ENCODE measurements at places on chromosomes 11 and 22. TPM values are rescaled to one million over a fixed set of nuclear protein-coding genes. Genes with fewer than 3 reads are reported as not detected.

DNA sequence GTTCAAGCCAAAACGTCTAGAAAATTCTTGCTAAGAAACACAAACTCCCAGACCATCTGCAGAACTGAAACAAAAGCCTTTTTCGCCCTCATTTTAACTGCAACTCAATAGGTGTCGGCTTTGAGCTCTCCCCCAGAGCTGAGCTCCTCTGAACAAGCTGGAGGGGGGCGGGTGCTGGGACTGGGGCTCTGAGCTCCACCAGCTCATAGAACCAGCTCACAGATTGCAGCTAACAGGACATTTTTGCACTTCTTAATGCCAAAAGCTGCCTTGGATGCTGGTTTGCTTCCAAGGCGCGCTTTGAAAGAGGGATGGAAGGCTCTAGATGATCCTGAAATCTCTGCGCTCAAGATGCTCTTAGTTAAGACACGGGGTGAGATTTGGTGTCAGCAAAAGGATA lies 6.0 kb upstream of the YWHAH start:
- peaks cover 5% of the 10 kb centered on the region for H3K36me3 ChIP-seq
- H3K4me1 ChIP-seq = peaks cover 55% of the 10 kb centered on the region
- no peak for DNase-seq

DNA sequence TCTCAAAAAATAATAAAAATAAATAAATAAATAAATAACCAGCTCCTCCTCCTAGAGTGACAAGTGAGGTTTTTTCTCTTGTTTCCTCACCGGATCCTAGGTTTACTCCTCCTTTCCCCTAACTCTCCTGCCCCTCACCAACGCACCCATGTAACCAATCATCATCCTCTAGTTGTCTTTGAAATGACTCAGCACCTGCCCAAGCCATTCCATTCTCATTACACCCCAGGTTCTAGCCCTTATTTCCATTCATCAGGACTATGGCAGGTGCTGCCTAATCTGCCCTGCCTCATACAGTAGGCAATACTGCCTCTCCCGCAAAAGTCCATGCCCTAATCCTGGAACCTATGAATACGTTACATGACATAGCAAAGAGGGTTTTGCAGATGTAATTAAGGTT lies 60.4 kb downstream of the BUD13 start:
- no peak overlapping the region for H3K4me3 ChIP-seq
- peaks cover 9% of the 10 kb centered on the region for H3K27me3 ChIP-seq
- H3K4me1 ChIP-seq = no peaks in the 10 kb centered on the region
- no peaks in the 10 kb centered on the region for H3K36me3 ChIP-seq
- H3K27ac ChIP-seq = no peak overlapping the region
- no peak for DNase-seq

DNA sequence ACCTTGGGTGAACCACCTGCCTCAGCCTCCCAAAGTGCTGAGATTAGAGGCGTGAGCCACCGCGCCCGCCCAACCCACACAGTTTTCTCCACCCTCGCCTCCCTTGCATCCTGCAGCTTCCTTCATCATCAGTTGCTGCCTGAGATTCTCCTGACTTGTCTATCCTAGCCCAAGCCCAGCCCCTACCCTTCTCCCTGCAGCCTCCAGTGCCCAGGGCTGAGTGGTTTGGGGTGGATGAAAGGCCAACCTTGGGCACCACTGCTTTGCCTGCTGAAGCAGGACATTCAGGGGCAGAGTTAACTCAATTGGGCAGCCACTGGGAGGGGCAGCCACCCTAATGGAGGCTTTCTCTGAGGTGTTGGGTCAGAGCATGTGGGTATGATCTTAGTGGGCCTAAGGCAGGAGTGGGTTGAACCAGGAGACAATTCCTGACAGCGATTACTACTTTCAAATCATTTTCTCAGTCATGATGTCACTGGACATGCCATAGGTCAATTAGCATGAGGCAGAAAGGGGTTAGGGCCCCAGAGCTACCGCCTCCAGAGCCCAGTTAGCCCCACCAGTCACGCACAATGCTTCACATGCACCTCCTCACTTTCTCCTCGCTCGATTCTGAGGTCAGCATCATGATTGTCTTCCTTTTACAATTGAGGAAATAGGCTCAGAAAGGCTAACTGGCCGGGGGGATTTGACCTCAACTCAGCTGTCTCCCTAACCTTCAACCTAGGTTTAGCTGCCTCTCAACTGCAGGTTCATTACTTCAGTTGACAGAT lies 1.0 kb upstream of the FKBP2 start:
- peaks cover 11% of the 10 kb centered on the region for H3K4me1 ChIP-seq
- peak overlapping the region; percentile 90 for H3K27ac ChIP-seq
- peak overlapping the region; percentile 90 for H3K4me3 ChIP-seq
- H3K36me3 ChIP-seq = peaks cover 11% of the 10 kb centered on the region
- no peak for DNase-seq
- H3K27me3 ChIP-seq = peaks cover 25% of the 10 kb centered on the region

DNA sequence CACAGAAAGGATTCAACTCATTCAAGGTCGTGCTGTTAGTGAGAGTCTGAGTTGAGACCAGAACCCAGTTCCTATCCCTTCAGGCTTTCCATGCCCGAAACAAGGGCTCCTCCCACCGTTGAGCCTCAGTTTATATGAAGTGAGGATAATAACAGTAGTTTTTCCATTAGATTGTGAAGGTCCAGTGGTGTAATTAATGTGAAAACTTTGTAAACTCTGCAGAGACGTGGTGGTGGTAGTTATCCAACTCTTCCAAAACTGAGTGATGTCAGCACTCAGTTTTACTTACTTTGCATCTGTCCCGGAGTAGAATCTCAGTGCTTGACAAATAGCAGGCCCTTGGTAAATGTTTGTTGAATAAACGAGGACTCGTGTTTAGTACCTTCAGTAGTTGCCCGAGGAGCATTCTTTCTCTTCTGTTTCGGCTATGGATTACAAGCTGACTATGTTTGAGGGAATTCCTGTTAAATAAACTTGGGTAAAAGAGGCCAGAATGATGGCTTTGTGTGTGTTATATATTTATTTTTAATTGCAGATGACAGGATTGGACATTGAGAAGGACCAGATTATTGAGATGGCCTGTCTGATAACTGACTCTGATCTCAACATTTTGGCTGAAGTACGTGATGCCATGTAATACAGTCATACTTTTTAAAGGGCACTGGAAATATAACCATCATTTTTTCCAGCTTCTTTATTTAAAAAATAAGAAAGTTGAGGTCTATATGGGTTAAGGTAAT lies 1.0 kb downstream of the REXO2 start:
- no peak for DNase-seq

- H3K27ac ChIP-seq = no peak overlapping the region
- no peak for DNase-seq
- H3K4me1 ChIP-seq = no peaks in the 10 kb centered on the region
- H3K4me3 ChIP-seq = no peak overlapping the region
These were observed 3.5 kb upstream of the OR5AN1 start for GRCh38 chr11:59355226-59355625.

- peaks cover 4% of the 10 kb centered on the region for H3K36me3 ChIP-seq
- DNase-seq = no peak
- peaks cover 4% of the 10 kb centered on the region for H3K27me3 ChIP-seq
- no peak overlapping the region for H3K27ac ChIP-seq
- no peak overlapping the region for H3K4me3 ChIP-seq
These were observed 96.2 kb downstream of the RDX start for GRCh38 chr11:110200241-110200640.

DNA sequence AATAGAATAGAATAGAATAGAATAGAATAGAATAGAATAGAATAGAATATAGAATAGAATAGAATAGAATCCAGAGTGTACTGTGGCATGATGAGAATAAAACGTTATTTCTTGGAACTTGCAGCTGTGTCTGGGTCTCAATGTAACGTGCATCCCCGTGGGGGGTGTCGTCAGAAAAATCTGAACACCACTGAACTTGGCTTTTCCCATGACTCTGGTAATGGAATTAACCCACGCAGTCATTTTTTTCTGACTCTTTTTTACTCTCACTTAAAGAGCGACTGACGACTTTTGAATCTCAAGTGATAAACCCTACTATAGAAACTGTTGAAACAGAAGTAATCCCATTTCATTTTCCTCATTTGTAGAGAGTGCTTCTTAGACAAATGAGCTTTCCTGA lies 92.4 kb upstream of the BID start:
- no peak for DNase-seq
- peaks cover 46% of the 10 kb centered on the region for H3K36me3 ChIP-seq
- H3K27ac ChIP-seq = no peak overlapping the region
- no peak overlapping the region for H3K4me3 ChIP-seq
- no peaks in the 10 kb centered on the region for H3K4me1 ChIP-seq

- H3K36me3 ChIP-seq = no peaks in the 10 kb centered on the region
- DNase-seq = peak; percentile 43
- H3K4me3 ChIP-seq = no peak overlapping the region
- no peaks in the 10 kb centered on the region for H3K27me3 ChIP-seq
These were observed 15.0 kb upstream of the CYB5R2 start for GRCh38 chr11:7688238-7688826.

GRCh38 chr22:44365832-44366231 lies 53.1 kb upstream of the SHISAL1 start:
- no peak for DNase-seq
- no peak overlapping the region for H3K27ac ChIP-seq
- no peaks in the 10 kb centered on the region for H3K4me1 ChIP-seq
- H3K4me3 ChIP-seq = no peak overlapping the region
- H3K27me3 ChIP-seq = peaks cover 6% of the 10 kb centered on the region

DNA sequence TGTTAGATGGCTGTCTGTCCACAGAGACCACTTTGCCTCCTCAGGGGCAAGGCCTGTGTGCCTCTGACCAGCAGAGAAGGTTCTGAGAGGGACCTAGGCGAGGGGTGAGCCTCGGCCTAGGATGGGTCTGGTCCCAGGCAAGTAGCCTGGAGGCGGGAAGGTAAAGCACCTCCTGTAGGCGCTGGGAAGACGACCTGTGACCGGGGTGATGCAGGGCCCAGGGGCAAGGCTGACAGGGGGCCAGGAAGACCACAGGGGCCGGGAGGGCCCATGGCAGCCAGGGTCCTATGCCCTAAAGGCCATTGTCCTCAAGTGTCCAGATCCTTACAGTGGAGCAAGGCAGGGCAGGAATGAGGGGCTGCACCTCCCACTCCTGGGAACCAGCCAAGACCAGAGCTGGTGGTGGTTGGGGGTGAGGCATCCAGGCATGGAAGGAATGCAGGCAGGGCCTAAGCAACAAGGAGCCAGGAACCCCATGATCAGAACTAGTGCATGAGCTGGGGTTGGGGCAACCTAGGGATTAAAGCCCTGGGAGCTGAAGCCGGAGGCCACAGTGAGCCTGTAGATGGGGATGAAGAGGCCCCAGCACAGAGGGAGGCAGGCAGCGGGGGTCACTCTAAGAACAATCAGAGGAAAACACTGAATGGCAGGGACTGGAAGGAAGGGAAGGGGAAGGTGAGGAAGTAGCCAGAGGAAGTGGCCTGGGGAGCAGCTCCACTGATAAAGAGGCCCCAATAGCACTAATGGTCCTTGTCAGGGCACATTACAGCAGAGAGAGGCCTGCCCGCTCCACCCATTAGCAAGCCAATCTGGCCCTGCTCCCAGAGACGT lies 32.9 kb upstream of the KLHL35 start:
- peaks cover 87% of the 10 kb centered on the region for H3K4me1 ChIP-seq
- peak overlapping the region; percentile 42 for H3K4me3 ChIP-seq
- peak; percentile 63 for DNase-seq
- peak overlapping the region; percentile 98 for H3K27ac ChIP-seq
- peaks cover 36% of the 10 kb centered on the region for H3K27me3 ChIP-seq
- H3K36me3 ChIP-seq = peaks cover 58% of the 10 kb centered on the region

DNA sequence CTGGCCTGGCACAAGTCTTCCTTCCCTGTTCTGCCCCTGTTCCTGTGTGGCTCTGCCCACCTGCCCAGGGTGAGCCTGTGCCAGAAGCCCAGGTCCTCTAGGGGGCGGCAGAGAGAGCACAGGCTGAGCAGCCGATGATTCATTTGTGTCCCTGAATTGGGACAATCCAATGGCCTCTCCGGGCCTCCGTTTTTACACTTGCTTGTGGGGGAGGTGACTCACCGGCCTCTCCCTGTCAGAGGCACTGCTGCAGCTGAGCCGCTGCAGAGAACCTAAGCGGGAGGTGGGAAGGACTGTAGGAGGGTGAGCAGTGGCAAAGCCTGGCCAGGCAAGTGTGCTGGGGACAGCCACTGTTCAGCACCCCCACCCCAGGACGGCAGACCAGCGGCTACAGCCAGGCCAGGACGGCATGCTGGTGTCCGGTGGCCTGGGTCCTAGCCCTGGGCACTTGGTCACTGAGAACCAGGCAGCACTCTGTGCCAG lies 65.2 kb upstream of the LMO1 start:
- H3K27ac ChIP-seq = no peak overlapping the region
- peaks cover 4% of the 10 kb centered on the region for H3K27me3 ChIP-seq
- DNase-seq = peak; percentile 92
- no peaks in the 10 kb centered on the region for H3K36me3 ChIP-seq

Gene LYVE1
- not detected for total RNA-seq

Gene MYEOV
- not detected for total RNA-seq

Gene GLYAT
- not detected for total RNA-seq

Gene ANO1
- 3.8 TPM for total RNA-seq

Gene MMP8
- total RNA-seq = not detected
